ENCODE measurements at places on chromosomes 3 and 15. TPM values are rescaled to one million over a fixed set of nuclear protein-coding genes. Genes with fewer than 3 reads are reported as not detected.

GRCh38 chr3:111667621-111668239, 72.6 kb upstream of the ZBED2 start:
- no peak overlapping the region for H3K4me3 ChIP-seq
- peaks cover 10% of the 10 kb centered on the region for H3K4me1 ChIP-seq
- no peaks in the 10 kb centered on the region for H3K27me3 ChIP-seq
- no peaks in the 10 kb centered on the region for H3K36me3 ChIP-seq

WDR93 gene
- total RNA-seq: 0.21 TPM

DNA sequence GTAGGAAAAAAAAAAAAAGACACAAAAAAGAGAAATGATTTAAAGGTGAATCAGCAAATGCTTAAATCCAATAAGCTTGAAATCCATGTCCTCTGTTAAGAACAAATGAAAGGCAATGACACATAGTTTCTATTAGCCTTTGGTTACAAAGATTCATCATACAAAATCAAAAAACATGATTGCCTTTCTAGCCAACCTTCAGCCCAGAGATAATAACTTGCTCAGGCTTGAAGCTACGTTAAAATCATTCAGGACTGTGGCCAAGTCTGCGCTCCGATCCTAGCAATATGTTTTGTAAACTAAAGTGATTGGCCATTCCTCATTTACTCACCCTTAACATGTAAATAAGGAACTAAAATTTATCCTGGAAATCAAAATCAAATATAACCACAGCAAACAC, 556.7 kb downstream of the FGF12 start:
- H3K36me3 ChIP-seq: no peaks in the 10 kb centered on the region
- no peak for DNase-seq
- no peak overlapping the region for H3K27ac ChIP-seq
- no peaks in the 10 kb centered on the region for H3K4me1 ChIP-seq

DNA sequence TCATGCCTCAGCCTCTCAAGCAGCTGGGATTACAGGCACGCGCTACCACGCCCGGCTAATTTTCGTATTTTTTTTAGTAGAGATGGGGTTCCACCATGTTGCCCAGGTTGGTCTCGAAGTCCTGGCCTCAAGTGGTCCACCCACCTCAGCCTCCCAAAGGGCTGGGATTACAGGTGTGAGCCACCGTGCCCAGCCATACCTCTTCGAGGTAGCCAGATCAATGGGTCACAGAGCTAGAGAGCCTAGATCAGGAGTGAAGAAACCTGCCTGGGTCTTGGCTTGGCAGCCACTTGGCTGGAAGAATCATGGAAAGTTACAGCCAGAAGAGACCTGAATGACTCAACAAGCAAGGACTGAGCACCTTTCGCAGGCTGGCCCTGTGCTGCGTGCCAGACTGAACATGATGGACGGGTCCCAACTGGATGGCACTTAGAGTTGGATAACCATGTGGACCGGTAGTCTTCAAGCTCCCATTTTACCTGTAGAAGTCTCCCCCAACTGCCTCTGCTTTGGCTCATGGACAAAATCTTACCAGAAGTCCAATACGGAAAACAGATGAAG, 29.7 kb downstream of the GNB5 start:
- no peaks in the 10 kb centered on the region for H3K36me3 ChIP-seq
- H3K27ac ChIP-seq: no peak overlapping the region
- no peaks in the 10 kb centered on the region for H3K4me1 ChIP-seq
- H3K4me3 ChIP-seq: no peak overlapping the region

- H3K27ac ChIP-seq: no peak overlapping the region
- H3K27me3 ChIP-seq: no peaks in the 10 kb centered on the region
Observed at GRCh38 chr3:186757214-186757613, 26.2 kb upstream of the EIF4A2 start.

Measured in heart left ventricle (tissue), 16 donors.